ENCODE measurements at places on chromosomes 1 and 21. TPM values are rescaled to one million over a fixed set of nuclear protein-coding genes. Genes with fewer than 3 reads are reported as not detected.

Gene HES2
- total RNA-seq, result 2.1 TPM

Gene FCGR1A
- total RNA-seq, result 2.9 TPM

Gene RAP1GAP
- 47.0 TPM for total RNA-seq

Gene GJB5
- total RNA-seq, result 8.5 TPM

Gene TDRKH
- 12.3 TPM for total RNA-seq

Gene RGS5
- total RNA-seq, result 80.9 TPM

Gene NEGR1
- total RNA-seq, result 10.0 TPM

Gene EDARADD
- total RNA-seq, result 50.4 TPM

Gene ITLN2
- not detected for total RNA-seq

Gene C1QA
- 64.0 TPM for total RNA-seq

Gene WASF2
- 141 TPM for total RNA-seq

Gene CD48
- total RNA-seq, result 6.0 TPM

Gene PRELP
- 128 TPM for total RNA-seq

Gene CR1L
- not detected for total RNA-seq

Gene CHD1L
- total RNA-seq, result 31.5 TPM

Gene ITPKB
- 29.4 TPM for total RNA-seq

Gene CELA2B
- not detected for total RNA-seq

Gene DHX9
- 181 TPM for total RNA-seq

Gene KCNC4
- 5.2 TPM for total RNA-seq

Gene FCRL2
- 0.42 TPM for total RNA-seq

Gene TCHH
- not detected for total RNA-seq

Gene ANKRD45
- 0.47 TPM for total RNA-seq

Gene HJV
- total RNA-seq, result not detected

Gene RPTN
- not detected for total RNA-seq

Gene CDC73
- total RNA-seq, result 62.1 TPM

Gene FHAD1
- total RNA-seq, result 12.3 TPM

Gene L1TD1
- total RNA-seq, result not detected

Gene DCST1
- total RNA-seq, result not detected

Gene NBPF6
- not detected for total RNA-seq

Gene PTPN7
- 4.2 TPM for total RNA-seq

Gene FCRL5
- total RNA-seq, result 3.8 TPM

Gene UQCRHL
- 0.96 TPM for total RNA-seq

Gene HSD11B1
- total RNA-seq, result 4.1 TPM

Gene SYTL1
- total RNA-seq, result 93.6 TPM

Gene GOLT1A
- 26.0 TPM for total RNA-seq

Gene SSX2IP
- total RNA-seq, result 21.2 TPM

Gene GJC2
- total RNA-seq, result 3.9 TPM

Gene LCE2A
- not detected for total RNA-seq

Gene BTBD19
- 8.7 TPM for total RNA-seq

Gene VWA5B1
- total RNA-seq, result 41.9 TPM

Gene UBXN10
- 3.6 TPM for total RNA-seq

Gene CFAP107
- total RNA-seq, result not detected

Gene PINK1
- total RNA-seq, result 32.6 TPM

Gene DIO1
- total RNA-seq, result not detected

Gene TMEM240
- total RNA-seq, result 2.9 TPM

Gene ARHGEF19
- total RNA-seq, result 24.8 TPM

Gene SH3BP5L
- total RNA-seq, result 21.7 TPM

Gene MATN1
- total RNA-seq, result not detected

Gene UTS2
- not detected for total RNA-seq

Gene CDKN2C
- 11.0 TPM for total RNA-seq

Gene NPPA
- not detected for total RNA-seq

Gene EPHA2
- total RNA-seq, result 58.9 TPM

Gene LCE1F
- not detected for total RNA-seq

Gene NTMT2
- total RNA-seq, result not detected

Gene TGFB2
- total RNA-seq, result 17.4 TPM

Gene OR2L3
- not detected for total RNA-seq

Gene EFNA1
- total RNA-seq, result 111 TPM

Gene REG4
- not detected for total RNA-seq

Gene RALGPS2
- total RNA-seq, result 39.2 TPM

Gene MAP3K7CL
- 11.5 TPM for total RNA-seq

Data from ureter (tissue), 1 donor.